HCT116 (cell line): ENCODE measurements at places on chromosomes 6 and 20. TPM values are rescaled to one million over a fixed set of nuclear protein-coding genes. Genes with fewer than 3 reads are reported as not detected.
A peak's percentile ranks its signal among the peaks of the same experiment; 100 is the strongest.

GRCh38 chr6:138608896-138609295 is 109.6 kb upstream of the NHSL1 start:
- H3K4me1 ChIP-seq = no peaks in the 10 kb centered on the region; the same call in 1 of the 2 replicates
- H3K27me3 ChIP-seq = no peaks in the 10 kb centered on the region
- no peak for DNase-seq
- no peak overlapping the region for H3K27ac ChIP-seq
- no peaks in the 10 kb centered on the region for H3K36me3 ChIP-seq

- no peak overlapping the region for H3K4me3 ChIP-seq
- no peak overlapping the region for H3K27ac ChIP-seq
- H3K4me1 ChIP-seq = no peaks in the 10 kb centered on the region
- H3K36me3 ChIP-seq = no peaks in the 10 kb centered on the region
These were observed 10.5 kb upstream of the ZBTB9 start for GRCh38 chr6:33443619-33444504.

GRCh38 chr6:150395388-150396009 is 26.7 kb downstream of the IYD start:
- H3K27ac ChIP-seq = no peak overlapping the region
- DNase-seq = peak; percentile 49
- peaks cover 3% of the 10 kb centered on the region; the same call in 1 of the 2 replicates for H3K4me1 ChIP-seq
- no peaks in the 10 kb centered on the region for H3K27me3 ChIP-seq
- no peaks in the 10 kb centered on the region for H3K36me3 ChIP-seq
- H3K4me3 ChIP-seq = no peak overlapping the region

Gene PTK7
- total RNA-seq = 105 TPM

DNA sequence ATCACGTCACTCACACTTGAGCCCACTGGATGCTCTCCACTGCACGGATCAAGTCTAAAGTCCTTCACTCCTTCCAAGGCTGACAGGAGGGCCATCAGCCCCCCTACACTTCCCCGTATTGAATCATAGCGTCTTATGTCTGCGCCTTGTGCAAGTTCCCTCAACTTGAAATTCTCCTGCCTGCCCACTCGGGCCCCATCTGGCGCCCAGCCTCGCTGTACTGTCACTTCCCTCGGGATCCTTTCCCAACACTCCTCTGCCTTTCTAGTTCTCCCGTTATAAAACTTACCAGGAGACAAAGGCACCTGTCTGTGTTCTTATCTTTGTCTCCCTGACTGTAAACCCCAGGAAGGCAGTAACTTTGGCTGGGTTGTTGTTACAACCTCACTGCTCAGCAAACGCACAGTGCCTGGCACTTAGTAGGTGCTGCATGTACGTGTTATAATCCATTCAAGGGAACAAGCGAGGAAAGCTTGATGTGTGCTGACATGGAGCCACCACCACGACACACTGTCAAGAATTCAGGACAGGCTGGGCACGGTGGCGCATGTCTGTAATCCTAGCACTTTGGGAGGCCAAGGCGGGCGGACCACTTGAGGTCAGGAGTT is 33.8 kb upstream of the ZFAND3 start:
- no peaks in the 10 kb centered on the region for H3K27me3 ChIP-seq
- H3K4me1 ChIP-seq = peaks cover 22% of the 10 kb centered on the region
- H3K36me3 ChIP-seq = no peaks in the 10 kb centered on the region

DNA sequence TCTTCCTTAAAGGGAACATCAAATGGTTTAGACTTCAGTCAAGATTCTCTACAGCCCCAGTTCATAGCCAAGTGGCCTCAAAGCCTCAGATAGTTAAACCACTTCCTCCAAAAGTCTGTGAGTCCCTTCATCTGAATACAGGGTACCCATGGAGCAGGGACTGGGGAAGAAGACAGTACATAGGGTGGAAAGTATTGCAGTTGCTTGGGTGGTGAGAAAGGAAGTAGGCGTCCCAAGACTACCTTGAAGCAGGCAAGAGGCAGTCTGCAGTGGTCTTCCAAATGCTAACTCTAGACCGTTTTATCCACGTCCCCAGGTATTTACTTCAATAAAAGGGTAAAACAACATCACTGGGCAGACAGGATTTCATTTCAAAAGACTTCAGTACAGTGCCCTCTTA is 2.0 kb downstream of the FYN start:
- no peak for DNase-seq
- H3K27ac ChIP-seq = no peak overlapping the region
- no peak overlapping the region for H3K4me3 ChIP-seq

- no peak overlapping the region for H3K4me3 ChIP-seq
- H3K4me1 ChIP-seq = no peaks in the 10 kb centered on the region
- no peak for DNase-seq
- no peaks in the 10 kb centered on the region for H3K36me3 ChIP-seq
- H3K27ac ChIP-seq = no peak overlapping the region
These were observed 48.2 kb upstream of the ADTRP start for GRCh38 chr6:11826779-11827178.

Gene TMEM14C
- 84.7 TPM for total RNA-seq

GRCh38 chr20:25223765-25224720 is 23.8 kb upstream of the PYGB start:
- H3K27me3 ChIP-seq = no peaks in the 10 kb centered on the region
- H3K36me3 ChIP-seq = 0 out of 2 replicates have a peak, but pooled peaks cover 3% of the 10 kb centered on the region
- H3K27ac ChIP-seq = peak overlapping the region; percentile 53
- H3K4me3 ChIP-seq = no peak overlapping the region
